ENCODE measurements at places on chromosomes 3 and 15.

- DNase-seq: no peak
Measured at GRCh38 chr3:171164067-171164465, 137.5 kb upstream of the SLC2A2 start.

DNA sequence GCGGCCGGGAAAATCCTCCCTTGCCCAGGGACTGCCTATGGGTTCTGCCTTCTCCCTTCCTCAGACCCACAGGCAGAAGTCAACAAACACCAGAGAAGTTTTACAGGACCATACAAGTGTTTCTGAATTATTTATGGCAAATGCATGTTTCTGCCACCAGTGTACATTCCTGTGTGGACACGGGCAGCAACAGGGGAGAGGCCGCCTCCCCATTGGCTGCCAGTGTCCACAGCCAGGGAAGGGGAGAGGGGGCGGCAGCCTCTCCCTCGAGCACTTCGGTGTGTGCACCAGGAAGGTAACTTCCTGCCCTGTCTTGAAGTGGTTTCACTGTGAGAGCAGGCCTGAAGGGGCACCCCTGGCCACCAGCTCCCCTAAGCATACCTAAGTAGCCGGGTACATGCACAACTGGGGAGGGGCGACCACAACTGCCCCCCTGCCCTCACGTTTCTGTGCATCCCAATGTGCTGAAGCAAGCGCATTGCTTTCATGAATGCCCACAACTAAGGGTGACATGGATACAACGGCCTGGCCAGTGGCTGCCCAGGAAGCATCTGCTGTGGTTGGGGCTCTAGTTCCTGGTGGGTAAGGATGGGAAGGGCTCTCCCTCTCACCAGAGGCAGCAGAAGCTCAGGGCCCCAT lies 14.8 kb upstream of the SHISA5 start:
- no peak for DNase-seq

DNA sequence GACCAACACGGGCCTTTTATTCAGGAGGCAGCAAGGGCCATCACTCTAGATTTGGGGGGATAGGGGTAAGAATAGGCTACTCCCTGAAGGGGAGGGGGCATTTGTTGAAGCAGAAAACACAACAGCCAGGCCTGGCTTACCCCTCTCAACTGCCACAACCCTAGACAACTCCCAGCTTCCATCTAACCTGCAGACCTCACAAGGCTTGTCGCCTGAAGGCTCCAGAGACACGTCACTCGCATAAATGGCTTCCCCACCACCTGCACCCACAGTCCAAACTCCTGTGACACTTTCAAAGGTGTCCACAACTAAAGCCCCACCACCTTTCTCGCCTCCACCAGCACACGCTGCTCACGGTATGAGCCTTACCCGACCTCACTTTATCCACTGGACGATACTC lies 14.9 kb downstream of the POLG start:
- no peak for DNase-seq

GRCh38 chr15:73956743-73957135 lies 30.5 kb downstream of the LOXL1 start:
- no peak for DNase-seq

DNA sequence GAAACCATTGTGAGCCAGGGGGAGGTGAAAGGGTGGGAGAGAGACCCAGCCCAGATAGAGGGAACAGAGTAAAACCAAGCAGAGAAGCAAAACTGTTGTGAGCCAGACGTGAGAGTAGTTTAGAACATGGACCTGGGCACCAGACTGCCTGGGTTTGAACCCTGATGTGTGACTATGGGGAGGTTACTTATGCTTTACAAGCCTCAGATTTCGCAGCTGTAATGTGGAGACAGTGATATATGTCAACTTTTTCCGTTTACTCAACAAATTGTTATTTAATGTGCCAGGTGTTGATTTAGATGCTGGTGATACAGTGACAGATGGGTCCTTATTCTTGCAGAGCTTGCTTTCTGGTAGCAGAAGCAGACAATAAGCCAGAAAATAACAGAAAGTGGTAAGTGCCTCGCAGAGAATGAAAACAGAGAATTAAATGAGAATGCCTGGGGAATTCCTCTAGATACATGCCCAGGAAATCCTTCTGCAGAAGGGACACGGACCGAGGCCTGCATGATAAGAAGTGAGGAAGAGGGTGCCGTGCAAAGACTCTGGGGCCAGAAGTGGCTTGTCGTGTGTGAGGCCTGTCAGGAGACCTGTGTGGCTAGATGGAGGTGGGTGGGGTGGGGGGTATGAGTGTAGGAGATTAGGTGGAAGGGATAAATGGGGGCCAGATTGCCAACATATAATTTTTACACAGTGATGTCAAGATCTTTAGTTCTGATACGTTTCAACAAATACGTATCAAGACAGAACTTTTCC lies 15.0 kb downstream of the KAT2B start:
- DNase-seq: no peak

DNA sequence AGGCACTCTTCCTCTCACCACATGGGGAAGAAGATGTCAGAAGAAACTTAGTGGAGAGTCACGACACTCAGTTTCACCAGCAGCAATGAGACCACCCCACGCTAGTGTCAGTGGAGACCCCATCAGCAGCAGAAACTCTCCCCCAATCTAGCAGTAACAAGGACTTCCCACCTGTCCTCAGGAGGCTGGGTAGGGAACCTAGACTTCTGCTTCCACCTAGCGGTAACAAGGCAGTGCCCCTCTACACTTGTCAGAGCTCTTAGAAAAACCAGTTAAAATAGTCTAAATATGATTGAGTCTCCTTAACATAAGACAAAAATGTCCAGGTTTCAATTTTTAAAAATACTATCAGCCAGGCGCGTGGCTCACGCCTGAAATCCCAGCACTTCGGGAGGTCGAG lies 57.3 kb downstream of the TRAT1 start:
- DNase-seq: no peak

All from frontal cortex (tissue), 4 donors.